ENCODE measurements at places on chromosomes 5 and 9.

DNA sequence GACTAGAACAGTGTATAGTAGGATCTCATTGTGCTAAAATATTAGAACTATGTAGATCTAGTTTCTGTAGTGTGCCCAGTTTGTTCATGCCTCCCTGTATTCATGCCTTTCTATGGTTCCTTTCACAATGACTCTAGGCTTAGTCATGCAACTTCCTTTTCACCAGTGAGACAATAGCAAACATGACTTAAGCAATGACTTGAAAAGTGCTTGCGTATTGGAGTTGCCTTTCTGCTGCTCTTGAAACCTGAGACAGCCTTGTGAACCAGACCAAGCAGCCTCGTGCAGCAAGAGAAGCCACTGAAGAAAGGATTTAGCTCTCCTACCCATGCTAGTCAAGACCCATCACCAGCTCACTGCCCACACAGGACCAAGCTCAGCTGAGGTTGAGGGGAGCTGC lies 294.5 kb upstream of the TAS2R1 start:
- no peak for DNase-seq

DNA sequence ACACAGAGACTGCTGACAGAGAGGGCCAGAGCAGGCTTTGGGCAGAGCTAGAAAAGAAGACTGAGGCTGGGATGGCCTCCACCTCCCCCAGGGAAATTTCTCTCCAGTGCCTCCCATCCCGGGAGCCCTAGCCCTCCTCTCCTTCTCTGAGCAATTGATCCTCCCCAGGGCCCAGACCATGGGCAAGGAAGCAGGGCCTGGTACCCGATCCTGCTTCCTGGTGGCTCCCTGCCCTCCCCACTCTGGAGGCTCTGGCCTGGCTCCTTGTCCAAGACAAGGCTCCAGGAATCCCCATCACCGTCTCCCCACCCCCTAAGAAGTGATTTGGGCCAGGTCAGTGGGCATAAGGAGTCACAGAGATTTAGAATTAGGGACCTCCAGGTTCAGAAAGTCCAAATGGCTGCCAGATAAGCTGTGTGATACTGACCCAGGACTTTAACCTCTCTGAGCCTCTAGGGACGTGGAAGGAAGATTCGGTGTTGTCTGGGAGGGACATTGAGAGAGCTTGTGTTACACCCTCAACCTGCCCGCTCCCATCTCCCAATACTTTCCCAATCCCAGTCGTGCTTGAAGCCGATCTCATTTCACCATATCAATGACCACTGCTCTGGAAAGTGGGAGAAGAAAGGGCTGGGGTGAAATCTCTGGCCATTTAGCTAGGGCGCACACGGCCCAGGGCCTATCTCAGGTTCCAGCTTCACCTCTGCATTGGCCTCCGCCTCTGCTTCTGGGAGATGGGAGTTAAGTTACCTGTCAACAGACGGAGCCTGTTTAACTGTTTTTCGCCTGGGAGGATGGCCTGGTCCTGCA lies 25.8 kb upstream of the KIF12 start:
- no peak for DNase-seq

DNA sequence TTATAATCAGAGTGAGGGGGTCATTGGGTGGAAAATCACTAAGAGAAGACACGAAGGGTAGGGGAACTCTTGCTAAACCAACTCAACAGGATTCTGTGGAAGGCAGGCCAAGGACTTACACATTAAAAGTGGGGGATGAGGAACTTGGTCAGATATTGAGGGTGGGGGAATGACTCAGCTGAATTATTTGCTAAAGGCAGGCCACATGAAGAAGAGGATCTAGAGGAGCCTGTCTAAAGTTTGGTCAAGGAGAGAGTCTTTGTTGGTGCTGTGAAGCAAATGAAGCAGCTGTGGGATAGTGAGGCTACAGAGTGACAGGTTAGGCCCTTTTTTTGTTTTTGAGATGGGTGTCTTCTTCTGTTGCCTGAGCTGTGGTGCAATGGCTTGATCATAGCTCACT lies 63.9 kb upstream of the SPRY4 start:
- no peak for DNase-seq

GRCh38 chr9:123049589-123050222 lies 16.2 kb downstream of the GPR21 start:
- no peak for DNase-seq

DNA sequence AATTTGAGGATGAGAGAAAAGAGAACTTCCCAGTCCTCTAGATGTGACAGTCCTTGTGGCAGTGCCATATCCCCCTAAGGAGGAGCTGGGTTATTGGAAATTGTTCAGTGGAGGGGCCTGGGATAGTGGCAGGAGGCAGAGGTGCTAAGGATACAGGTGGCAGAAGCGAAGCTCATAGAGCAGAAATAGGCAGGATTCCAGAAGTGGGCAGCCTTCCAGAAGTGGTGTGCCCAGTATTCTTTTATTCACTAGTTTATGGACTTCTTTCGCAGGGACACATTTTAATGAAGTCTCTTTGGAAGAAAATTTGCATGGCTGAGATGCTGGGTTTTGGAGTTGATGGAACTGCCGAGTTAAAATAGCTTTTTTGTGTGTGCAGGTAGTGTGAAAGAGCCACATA lies 6.8 kb downstream of the PIK3R1 start:
- no peak for DNase-seq

DNA sequence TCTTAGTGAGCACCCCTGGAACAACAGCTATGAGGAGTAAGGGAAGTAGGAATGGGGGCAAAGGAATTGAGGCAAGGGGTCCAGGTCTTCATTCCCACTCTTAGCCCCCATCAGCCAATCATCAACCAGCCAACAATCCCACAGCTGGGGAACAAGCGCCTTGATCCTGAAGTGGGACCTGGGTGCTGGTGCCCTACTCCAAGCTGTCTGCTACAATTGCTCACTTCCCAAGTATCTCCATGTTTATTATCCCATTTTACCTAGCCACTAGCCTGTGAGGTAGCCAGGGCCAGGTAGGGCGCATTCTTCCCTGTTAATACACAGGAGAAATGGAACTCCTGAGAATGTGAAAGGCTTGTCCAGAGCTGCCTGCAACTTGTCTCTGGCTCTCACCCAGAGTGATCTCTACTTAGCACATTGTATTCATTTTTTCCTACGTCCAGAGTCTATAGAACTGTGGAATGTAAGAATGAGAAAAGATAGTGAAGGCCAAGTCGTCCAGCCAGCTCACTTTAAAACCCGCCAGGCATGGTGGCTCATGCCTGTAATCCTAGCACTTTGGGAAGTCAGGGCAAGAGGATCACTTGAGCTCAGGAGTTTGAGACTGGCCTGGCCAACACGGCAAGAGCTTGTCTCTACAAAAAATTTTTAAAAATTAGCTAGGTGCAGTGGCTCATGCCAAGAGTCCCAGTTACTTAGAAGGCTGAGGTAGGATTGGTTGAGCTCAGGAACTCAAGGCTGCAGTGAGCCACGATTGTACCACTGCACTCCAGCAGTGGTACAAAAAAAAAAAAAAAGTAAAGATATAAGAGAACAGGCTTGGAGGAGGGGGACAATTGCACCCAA lies 6.2 kb upstream of the DNAJC18 start:
- no peak for DNase-seq

DNA sequence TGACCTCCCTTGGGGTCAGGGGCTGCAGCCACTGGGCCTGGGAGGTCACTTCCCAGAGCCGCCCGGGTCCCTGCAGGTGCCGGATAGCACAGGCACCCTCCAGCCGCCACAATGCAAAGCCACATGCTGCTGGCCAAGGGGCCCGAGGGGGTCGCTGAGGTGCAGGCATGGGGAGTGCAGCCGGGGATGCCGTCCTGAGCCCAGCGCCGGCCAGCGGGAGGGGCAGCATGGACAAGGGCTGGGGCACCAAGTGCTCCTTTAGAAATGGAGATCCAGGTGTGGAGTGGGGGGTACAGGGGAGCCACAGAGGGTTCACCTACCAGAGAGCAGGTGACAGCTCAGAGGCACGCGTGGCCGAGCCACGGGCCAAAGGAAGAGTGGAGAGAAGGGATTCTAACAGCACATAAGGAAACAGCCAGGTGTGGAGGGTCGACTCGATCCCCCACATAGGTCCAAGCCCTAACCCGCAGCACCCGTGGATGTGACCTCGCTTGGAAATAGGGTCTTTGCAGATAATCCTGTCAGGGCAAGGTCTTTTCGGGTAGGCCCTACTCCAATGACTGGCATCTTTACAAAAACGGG lies 24.7 kb downstream of the ZDHHC11B start:
- peak; percentile 21 for DNase-seq

- no peak for DNase-seq
These were observed 173.0 kb downstream of the HINT1 start for GRCh38 chr5:130992095-130992494.

- no peak for DNase-seq
These were observed 66.3 kb upstream of the TJP2 start for GRCh38 chr9:69107771-69108170.

GRCh38 chr9:85430659-85431338 lies 311.0 kb downstream of the AGTPBP1 start:
- DNase-seq = no peak

DNA sequence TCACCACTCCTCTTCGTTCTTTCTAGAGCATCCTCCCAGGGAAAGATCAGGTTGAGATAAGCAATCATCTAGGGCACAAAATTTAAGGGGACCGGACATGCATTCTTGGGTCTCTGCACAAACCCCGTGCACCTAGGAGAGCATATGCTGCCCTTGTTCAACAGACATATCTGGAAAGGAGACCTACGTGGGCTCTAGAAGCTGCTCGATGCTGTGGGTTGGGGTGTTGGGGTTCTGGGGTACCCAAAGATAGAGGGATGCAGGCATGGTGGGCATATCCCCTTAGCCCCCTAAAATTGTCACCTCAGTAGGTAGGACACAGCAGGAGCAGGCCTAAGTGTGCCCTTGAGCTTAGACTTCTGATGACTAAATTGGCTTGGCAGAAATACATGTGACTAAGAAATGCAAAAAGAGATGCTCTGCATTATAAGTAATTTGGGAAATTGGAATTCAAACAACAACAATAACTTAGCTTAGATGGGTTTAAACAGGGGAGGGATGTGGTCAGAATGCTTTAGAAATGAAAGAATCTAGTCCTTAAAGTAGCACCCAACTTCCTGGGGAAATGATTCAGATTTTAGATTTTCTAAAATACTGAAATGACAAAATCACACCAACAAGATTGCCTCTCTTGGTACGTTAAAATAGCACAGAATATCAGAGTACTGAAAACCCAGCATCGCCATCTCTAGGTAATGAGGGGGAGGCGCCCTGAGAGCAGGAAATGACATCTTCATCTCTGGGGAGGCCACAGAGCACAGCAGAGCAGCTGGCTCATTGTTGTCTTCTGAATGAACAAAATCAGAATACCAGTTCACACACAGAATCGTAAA lies 172.3 kb downstream of the GNA14 start:
- peak; percentile 31 for DNase-seq

DNA sequence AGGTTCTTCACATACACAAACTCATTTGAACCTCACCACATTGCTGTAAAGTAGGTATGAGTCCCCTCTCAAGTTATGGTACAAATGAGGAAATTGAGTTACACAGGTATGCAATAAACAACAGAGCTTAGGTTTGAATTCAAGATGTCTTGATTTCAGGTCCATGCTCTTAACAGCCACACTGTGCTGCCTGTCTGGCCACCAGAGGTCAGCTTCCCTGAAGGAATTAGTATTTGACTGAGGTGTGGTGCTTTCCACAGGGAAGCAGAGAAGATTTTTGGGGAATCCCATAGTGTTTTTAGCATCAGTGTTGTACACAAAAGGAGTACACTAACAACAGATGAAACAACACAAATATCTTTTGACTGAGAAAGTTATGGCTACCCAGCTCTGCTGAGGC lies 94.4 kb upstream of the ITGA1 start:
- DNase-seq = peak; percentile 26

GRCh38 chr9:14652729-14653377 lies 40.4 kb downstream of the ZDHHC21 start:
- DNase-seq = no peak

DNA sequence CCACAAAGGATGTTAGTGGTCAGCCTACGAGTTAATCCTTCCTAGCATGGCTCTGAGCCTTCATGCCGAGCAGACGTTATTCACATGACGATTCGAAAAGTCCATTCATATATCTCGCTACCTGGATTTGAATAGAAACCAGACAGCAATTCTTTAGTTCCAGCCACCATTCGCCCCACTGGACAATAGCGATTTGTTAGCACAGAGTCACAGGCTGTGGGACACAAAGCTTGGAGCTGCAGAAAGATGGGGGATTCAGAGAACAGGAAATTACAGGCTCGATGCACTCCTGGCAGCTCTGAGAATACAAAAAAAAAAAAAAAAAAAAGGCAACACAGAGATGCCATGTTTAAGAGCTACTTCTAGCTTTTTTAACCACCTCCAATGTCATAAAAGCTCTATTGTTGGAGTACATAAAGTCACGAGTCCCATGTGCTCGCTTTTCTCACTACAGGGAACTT lies 110.7 kb downstream of the NR6A1 start:
- no peak for DNase-seq

GRCh38 chr9:100401042-100401441 lies 25.9 kb upstream of the MSANTD3 start:
- no peak for DNase-seq

DNA sequence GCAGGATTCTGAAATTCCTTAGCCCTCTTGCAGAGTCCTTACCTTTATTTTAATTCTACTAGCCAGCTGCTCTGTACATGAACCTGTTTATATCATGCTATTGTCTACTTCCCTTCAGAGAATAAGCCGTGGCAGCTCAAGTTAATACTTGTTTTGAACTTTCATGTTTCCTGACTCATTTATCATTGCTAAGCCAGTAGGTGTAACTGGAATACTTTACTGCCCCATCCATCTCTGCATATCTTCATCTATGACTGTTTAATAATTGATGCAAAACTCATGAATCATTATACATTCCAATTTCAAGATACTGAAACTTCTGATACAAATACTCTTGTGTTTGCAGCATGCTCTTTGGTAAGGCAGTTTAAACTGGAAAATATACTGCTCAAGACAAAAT lies 174.7 kb downstream of the PPP2R2B start:
- no peak for DNase-seq

GRCh38 chr9:133168432-133168831 lies 4.7 kb upstream of the GBGT1 start:
- no peak for DNase-seq

GRCh38 chr9:136720251-136720897 lies 8.0 kb downstream of the DIPK1B start:
- DNase-seq = no peak

DNA sequence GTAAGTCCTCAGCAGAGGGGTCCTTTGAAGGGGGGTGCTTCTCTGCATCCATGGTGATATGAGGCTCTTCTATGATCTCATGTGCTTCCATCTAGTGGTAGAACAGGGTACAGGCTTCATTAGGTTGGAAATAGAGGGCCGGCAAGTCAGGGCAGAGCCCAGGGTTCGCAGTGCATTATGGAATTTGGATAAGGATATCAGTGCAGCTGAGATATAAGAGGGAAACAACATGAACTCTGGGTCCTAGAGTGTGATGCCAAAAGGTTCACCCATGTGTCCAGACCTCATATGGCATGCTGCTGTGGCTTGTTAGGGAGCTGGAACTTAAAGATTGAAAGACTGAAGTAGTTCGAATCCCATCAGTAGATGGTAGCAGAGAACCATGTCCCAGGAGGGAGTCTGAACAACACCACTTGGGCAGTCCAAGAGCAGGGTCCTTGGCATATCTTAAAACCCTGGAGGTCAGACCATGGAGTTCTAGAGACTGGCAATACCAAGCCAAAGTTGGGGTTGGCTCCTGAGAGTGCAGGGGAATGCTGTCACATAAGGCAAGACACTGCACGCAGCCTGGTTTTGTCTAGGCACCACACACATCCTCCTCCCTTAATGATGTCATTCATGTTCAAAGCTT lies 2.3 kb downstream of the FAM221B start:
- DNase-seq = peak; percentile 39

GRCh38 chr9:107675351-107676259 lies 186.0 kb upstream of the KLF4 start:
- no peak for DNase-seq

- DNase-seq = no peak
These were observed 91.1 kb upstream of the CD180 start for GRCh38 chr5:67287510-67288268.

GRCh38 chr5:133469252-133469651 lies 143.1 kb downstream of the FSTL4 start:
- DNase-seq = no peak

Data from activated T-cell treated with anti-CD3 and anti-CD28 coated beads, Interleukin-2, amount 50 U/mL, for 1 hour (primary cell).